Hematopoietic multipotent progenitor cell (in vitro differentiated cells): ENCODE measurements at places on chromosomes 12 and 14. TPM values are rescaled to one million over a fixed set of nuclear protein-coding genes. Genes with fewer than 3 reads are reported as not detected.

- DNase-seq, result no peak
These were observed 58.5 kb downstream of the PLXNC1 start for GRCh38 chr12:94206886-94207285.

GRCh38 chr12:131428091-131428685 is 282.7 kb upstream of the SFSWAP start:
- no peak for DNase-seq

DNA sequence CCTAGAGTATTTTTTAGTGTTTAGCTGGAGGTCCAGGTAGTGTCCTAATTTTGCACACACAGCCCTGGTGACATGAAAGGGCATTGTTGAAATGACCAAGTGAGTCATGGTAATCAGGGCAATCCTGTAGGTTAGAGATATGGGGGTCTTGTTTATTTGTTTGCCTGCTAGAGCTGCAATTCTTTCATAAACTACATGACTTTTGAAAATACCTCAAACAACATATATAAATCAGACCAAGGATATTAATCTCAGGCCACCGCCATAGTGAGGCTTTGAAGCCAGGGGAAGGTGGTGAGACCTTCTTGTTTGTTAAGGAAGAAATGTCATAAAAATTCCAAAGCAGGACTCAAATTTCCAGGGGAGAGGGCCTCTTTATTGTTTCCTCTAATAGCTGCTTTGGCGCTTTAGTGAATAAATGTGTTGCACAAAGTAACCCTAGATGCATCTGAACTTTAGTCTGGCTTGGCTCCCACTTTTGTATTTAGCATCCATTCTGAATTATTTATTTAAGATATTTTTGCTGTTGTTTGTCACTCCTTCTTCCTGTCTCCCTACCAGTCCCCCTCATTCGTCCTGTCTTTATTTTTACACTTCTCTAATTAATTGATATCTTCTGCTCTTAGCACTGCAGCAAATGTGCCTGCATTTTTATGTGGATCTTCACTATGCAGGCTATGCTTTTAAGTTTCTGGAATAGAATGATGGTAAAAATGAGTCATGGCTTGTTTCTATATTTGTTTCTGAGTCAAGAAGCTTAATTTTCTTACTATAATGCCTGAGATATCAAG is 430.3 kb downstream of the RAD51B start:
- DNase-seq, result no peak

GRCh38 chr12:130920723-130921381 is 32.9 kb upstream of the ADGRD1 start:
- DNase-seq, result no peak

Gene AMDHD1
- total RNA-seq, result 0.81 TPM

DNA sequence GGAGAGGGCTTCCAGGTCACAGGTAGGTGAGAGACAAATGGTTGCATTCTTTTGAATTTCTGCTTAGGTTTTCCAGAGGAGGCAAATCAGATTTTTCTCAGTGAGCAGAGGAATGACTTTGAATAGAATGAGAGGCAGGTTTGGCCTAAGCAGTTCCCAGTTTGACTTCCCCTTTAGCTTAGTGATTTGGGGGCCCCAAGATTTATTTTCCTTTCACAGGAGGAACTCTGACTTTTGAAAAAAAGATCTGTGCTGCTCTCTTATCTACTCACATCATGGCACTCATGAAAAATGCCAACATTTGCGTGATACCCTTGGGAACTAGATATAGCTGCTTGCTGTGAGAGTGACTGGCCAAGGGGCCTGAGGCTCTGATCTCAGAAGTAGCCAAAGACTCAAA is 58.0 kb upstream of the EVL start:
- no peak for DNase-seq

DNA sequence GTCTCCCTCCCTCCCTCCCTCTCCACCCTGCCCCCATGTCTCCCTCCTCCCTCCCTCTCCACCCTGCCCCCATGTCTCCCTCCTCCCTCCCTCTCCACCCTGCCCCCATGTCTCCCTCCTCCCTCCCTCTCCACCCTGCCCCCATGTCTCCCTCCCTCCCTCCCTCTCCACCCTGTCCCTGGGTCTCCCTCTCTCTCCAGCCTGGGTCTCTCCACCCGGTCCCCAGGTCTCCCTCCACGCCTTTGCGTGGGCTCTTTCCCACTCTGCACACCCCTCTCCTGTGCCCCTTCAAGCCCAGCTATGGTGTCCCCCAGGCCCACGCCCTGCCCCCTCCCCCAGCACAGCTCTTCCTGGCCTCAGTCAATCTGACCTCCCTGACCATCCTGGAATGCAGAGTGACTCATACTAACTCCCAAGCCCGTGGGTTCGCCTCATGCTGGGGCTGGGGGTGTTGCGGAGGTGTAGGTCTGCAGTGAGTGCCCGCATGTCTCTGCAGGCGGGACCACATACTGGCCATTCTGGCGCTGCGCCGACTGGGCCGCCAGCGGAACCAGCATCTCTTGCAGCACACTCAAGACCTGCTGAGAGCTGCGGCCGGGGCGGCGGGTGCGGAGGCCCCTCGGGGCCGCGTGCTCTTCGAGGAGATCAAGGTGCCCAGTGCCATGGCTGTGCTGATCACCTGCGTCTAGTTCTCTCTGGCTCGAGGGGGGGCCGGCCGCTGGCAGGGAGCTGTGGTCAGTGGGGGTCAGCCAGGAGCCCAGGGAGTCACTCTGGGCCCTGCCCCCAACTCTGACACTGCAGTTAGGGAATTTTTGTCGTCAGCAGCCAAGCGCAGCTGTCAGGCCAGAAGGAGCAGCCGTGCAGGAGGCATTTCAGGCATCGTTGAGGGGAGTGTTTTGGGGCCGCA is 13.5 kb upstream of the TNFAIP2 start:
- DNase-seq, result no peak

DNA sequence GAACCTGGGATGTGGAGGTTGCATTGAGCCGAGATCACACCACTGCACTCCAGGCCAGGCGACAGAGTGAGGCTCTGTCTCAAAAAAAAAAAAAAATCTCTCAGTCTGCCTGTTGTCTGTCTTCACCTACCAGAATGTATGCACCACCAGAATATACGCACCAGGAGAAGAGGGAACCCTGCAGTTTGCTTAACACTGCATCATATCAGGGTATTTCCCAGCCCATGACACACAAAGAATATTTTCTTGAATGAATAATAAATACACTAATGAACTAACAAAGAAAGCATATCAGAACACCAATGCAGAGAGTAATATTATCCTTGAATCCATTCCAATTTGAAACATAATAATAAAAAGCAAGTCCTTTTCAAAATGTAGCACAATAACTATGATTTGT is 44.2 kb upstream of the FOXN3 start:
- no peak for DNase-seq

Gene CYP27B1
- total RNA-seq, result 3.2 TPM

Gene DEPDC4
- total RNA-seq, result 0.27 TPM

Gene NANOG
- not detected for total RNA-seq

GRCh38 chr12:3491938-3492792 is 1.2 kb downstream of the PRMT8 start:
- DNase-seq, result peak; percentile 5

Gene RBP5
- total RNA-seq, result under 0.01 TPM

- DNase-seq, result no peak
These were observed 30.0 kb downstream of the POLE start for GRCh38 chr12:132657004-132657727.

DNA sequence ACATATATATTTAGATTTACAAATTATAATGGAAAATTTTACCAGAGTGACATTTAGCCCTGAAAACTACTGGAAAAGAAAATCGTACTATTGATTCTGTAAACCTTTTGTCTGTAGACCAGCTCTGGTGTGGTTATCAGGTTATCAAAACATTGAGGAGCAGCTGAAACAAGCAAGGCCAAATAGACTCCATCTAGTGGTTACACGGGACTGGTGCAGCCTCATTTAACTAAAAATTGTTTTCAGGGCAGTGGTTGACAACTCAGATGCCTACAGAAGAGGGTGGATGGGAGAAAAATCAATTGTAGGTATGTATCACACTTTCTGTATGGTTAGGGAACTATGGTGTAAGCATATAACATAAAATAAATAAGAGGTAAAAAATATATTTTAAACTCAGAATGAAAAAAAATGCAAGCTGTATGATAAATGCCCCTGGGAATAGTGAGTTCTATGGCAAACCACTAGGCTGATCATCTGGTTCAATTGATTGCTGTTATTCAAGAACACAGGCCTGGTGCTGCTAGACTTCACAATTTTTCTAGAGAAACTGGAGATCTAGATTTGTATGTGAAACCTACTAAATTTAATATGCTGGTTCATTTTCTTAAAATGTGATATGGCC is 51.2 kb downstream of the ACSS3 start:
- DNase-seq, result peak; percentile 39

GRCh38 chr12:76020281-76020680 is 11.3 kb downstream of the PHLDA1 start:
- DNase-seq, result peak; percentile 80

DNA sequence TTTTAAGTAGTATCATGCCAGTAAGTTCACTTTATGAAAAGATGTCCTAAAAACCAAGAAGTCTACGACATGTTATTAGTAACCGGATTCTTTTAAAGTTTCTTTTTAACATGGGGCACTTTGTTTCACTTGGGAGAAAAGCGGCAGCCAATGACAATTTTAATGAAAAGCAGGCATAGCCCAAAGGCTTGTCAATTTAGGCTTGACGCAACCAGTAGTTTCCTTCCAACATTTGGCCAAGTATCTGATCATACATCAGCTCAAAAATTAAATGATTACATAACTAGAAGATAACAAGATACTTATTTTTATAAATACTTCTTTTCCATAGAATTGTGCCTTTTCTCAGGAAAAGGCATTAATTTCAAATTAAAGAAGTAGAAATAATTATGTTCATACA is 112.8 kb downstream of the TXNDC16 start:
- no peak for DNase-seq

Gene TSHR
- total RNA-seq, result not detected

GRCh38 chr12:42237853-42238239 is 202 bp downstream of the YAF2 start:
- DNase-seq, result no peak

Gene MDGA2
- total RNA-seq, result 0.27 TPM

- no peak for DNase-seq
These were observed 22.7 kb downstream of the NOC4L start for GRCh38 chr12:132166801-132167591.
